ENCODE measurements at places on chromosomes 2 and 18.

DNA sequence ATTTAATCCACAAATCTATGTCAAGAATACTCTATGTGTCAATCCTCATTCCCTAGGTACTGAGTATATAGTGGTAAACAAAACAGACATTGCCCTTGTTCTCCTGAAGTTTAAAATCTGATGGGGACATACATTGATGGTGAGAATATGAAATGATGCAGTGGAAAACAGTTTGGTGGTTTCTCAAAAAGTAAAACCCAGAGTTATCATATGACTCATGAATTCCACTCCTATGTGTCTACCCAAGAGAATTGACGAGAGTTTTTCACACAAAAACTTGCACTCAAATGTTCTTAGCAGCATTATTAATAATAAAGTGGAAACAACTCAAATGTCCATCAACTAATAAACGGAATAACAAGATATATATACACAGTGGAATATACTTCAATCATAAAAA lies 586.7 kb downstream of the CCDC85A start:
- DNase-seq, result no peak

DNA sequence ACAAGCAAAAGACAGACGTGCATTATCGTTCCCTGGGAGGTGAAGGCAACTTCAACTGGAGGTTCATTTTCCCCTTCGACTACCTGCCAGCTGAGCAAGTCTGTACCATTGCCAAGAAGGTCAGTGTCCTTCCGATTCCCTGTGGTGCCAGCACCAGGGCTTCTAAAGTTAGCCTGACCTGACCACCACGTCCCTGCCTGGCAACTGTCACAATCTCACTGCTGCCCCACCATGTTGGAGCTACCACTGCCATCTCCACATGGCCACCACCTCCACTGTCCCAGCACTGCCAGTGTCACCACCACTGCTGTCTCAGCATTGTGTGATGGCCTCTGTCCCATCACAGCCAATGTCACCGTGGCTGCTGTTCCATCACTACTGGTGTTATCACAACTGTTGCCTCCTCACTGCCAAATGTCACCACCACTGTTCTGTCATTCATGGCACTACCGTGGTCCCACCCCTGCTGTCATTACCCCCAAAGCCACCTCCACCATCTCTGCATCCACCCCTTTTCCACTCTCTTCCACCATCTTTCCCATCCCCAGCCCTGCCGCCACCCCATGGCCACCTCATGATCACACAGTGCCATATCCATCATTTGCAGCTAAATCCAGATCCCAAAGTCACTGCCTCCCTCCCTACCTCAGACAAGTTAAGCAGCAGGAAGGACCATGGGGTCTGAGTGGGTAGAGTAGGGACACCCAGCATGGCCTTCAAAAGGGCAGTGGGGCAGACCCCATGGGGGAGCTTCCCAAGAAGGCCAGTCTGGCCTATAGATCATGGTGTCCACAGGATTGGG lies 216.5 kb downstream of the DYSF start:
- no peak for DNase-seq

- DNase-seq, result no peak
These were observed 24.3 kb downstream of the INPP5D start for GRCh38 chr2:233084488-233084887.

GRCh38 chr2:74873012-74873665 lies 39.2 kb downstream of the HK2 start:
- no peak for DNase-seq

GRCh38 chr18:57210107-57210715 lies 63.3 kb downstream of the BOD1L2 start:
- no peak for DNase-seq

DNA sequence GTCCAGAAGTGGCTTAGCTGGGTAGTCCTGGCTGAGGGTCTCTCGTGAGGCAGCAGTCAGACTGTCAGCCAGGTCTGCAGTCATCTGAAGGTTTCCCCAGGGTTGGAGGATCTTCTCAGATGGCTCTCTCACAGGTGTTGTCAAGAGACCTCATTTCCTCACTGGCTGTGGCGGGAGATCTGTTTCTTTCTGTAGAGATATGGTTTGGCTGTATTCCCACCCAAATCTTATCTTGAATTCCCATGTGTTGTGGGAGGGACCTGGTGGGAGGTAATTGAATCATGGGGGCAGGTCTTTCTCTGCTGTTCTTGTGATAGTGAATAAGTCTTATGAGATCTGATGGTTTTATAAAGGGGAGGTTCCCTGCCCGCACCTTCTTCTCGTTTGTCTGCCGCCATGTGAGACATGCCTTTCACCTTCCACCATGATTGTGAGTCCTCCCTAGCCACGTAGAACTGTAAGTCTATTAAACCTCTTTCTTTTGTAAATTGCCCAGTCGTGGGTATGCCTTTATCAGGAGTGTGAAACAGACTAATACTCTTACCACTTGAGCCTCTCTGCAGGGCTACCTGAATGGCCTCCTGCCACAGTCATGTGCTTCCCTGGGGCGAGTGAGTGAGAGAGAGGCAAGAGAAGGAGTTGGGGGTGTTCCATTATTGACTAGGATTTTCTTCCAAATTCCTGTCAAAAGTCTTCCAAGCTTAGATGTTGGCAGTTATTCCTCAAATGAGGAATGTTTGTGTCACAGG lies 23.6 kb downstream of the MALT1 start:
- no peak for DNase-seq

GRCh38 chr2:207662203-207662602 lies 37.0 kb upstream of the METTL21A start:
- no peak for DNase-seq

- DNase-seq, result no peak
These were observed 5.0 kb downstream of the TACR1 start for GRCh38 chr2:75194184-75194868.

DNA sequence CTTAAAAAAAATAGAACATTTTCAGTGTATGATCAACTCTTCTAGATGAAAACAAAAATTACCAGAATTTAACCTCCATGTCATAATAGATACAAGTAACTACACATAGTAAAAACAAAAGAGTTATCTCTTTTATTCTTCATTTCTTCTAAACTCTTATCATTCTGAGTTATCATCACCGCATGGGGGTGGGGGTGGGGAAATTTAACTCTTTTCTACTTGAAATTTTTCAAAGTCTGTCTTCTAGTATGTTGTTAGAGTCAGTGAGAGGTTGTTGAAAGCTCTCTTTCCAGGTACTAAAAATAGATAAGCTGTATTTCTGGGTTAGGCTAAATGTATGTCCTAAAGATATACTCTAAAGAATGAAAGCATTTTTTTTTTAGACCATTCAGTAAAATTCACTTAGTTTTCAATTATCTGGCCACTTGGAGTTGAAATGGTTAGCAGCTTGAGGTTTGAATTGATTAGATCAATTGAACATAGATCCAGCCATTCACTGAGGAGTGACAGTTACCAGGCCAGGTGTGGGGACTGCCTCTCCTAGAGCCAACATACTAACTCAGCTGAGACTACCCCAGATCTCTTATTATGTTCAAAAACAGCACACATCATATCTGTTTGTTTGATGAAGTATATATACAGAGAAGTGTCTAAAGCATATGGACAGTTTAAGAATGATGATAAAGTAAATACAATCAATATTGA lies 220.7 kb downstream of the IKZF2 start:
- DNase-seq, result no peak

- no peak for DNase-seq
These were observed 12.6 kb upstream of the OTX1 start for GRCh38 chr2:63038034-63038433.

- no peak for DNase-seq
These were observed 149.3 kb downstream of the GPD2 start for GRCh38 chr2:156585457-156585856.

DNA sequence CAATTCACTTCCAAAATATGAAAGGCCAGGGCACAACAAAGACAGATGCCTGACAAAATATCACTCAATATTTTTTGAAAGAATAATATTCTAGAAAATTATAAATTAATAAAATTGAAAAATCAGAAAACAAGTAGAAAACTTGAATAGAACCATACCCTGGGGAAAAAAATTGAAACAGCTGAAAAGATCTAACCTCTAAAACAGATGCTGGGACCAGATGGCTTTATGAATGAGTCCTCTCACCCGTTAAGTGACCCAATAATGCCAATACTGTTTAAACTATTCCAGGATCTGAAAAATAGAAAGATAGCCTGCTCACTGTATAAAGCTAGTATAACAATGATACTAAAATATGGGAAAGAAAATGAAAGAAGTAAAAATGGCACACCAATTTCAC lies 322.3 kb upstream of the VWC2L start:
- DNase-seq, result no peak

DNA sequence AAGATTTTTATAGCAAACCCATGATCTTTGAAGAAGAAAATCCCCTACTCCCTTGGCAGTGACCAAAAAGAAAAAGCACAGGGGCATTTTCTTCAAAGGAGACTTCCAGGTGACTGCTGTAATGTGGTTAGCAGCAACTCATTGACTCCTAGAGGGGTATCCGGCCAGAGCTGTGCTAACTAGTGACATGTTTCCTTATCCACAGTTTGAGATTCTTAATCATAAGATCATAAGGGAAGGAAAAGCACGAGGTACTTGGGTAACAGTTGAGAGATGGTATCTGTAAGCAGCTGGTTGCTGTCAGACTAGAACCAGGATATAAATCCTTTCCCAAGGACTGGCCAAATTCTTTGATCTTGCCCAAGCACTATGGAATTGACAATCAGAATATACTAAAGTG lies 124.7 kb downstream of the MREG start:
- no peak for DNase-seq

DNA sequence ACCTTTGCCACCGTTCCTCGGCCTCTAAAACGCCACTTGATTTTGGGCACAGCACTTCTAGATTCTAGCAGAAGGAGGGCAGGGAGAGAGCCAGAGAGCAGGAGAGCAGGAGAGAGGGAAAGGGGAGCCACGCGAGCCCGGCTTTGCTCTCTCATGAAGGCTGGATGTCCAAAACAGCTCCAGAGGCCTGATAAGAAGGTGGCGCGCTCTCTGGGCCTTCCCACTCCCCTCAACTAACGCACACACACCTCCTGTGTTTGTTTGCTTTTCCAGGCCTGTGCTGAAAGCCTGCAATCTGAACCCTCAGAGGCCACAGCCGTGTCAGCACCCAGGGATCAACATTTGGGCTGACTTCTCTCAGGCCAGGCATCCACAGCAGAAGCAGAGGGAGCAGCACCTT lies 184.8 kb upstream of the SOX11 start:
- DNase-seq, result no peak

- DNase-seq, result no peak
These were observed 460.1 kb downstream of the NR4A2 start for GRCh38 chr2:155872396-155872795.

GRCh38 chr2:141630407-141630930 lies 500.3 kb downstream of the LRP1B start:
- no peak for DNase-seq

DNA sequence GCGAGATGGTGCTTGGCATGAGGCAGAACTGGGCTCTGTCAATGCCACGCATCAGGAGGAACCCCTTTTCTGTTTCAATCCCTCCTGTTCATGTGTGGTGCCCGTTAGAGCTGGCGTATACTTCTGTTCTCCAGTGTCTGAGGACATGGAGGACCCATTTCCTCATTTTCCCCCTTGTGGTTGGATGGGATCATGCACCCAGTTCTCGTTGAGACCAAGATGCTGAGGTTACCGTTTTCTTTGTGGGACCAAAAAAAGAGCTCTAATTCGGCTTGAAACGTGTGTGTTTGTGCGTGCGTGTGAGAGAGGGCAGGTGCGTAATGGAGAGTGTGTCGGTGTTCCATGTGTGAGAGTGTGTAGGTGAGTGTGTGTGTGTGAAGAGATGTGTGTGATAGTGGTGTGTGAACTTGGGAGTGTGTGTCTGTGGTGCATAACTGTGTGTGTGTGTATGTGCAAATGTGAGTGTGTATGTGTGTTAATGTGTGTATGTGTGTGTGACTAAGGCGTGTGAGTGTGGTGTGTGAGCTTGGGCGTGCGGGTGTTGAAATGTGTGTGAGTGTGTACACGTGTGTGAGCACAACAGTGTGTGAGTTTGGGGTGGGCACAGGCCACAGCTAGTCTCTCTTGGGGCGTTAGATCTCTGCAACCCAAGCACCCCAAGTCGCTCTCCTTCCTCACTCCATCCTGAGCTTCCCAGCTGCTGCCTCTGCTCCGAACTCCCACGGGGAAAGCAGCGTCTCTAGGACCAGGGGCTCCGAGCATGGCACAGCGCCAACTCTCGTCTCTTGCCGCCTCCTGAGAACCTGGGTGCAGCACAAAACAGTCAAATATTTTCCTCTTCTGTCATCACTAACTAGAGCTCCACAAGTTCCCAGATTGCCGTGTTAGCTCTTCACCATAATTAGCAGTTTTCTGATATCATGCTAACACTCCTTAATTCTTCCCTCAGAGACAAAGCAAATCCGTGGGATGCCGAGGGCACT lies 75.8 kb downstream of the LONRF2 start:
- no peak for DNase-seq

- DNase-seq, result no peak
These were observed 1494.7 kb upstream of the NXPH2 start for GRCh38 chr2:140274891-140275290.

GRCh38 chr18:71846716-71847115 lies 697.4 kb downstream of the CBLN2 start:
- no peak for DNase-seq

DNA sequence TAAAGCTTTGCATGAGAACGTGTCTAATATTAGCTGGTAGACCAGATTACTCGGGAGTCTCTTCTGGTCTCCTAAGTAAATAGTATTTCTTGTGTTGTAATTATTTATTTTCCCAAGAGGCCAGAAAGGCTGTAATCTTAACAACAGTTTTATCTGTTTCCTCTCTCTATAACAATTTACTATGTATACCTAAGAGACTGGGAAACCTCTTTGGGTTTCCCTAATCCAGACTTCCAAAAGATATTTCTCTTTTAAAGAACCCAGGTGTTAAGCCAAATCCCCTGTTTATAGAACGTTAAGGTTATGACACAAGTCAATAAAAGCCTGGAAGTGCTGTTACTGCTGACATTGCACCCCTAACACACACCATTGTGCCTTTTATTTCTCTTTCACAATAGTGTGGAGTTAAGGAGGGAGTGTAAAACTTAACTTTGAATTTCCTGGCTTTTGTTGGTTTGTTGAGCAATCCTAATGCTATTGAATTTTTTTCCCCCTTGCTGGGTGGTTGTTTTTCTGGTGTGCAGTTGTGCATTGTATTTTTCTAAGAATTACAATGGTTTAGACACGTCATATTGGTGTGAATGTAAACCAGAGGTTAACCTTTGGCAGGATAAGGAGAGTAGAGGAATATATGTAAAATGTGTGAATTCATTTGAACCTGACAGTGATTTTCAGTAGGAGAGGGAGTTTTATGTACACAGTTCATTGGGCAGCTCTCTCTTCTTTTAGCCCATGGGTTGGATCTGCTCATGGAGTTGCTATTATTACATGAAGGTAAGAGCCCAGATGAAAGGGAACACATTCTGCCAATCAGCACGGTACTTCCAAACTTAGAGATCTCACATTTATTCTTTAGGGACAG lies 192.8 kb downstream of the MTX2 start:
- DNase-seq, result no peak
